Subcutaneous preadipocyte (primary cell): ENCODE measurements at places on chromosomes 12 and 14. TPM values are rescaled to one million over a fixed set of nuclear protein-coding genes. Genes with fewer than 3 reads are reported as not detected.

The PYGL gene
- 92.5 and 108 TPM in 2 replicates for total RNA-seq

The PPP1R1A gene
- not detected in 2 replicates for total RNA-seq

The LRRC10 gene
- not detected in 2 replicates for total RNA-seq

The GPR68 gene
- 2.2 and 6.6 TPM in 2 replicates for total RNA-seq

The AKAP6 gene
- total RNA-seq: 22.7 and 25.0 TPM in 2 replicates

The KRT83 gene
- not detected in 2 replicates for total RNA-seq

The IPO4 gene
- total RNA-seq: 74.6 and 97.4 TPM in 2 replicates

The TAS2R46 gene
- 2.2 TPM in 2 replicates for total RNA-seq

The KCNC2 gene
- not detected in 2 replicates for total RNA-seq

The TRHDE gene
- total RNA-seq: under 0.01 and 0.39 TPM in 2 replicates

The TMEM233 gene
- 4.5 and 4.8 TPM in 2 replicates for total RNA-seq

The STX2 gene
- total RNA-seq: 26.5 and 45.7 TPM in 2 replicates

The COX8C gene
- total RNA-seq: not detected in 2 replicates

The MYF6 gene
- under 0.01 TPM in 1 of 2 replicates, not detected in the other for total RNA-seq

The MYO1H gene
- total RNA-seq: not detected in 2 replicates

The NDUFA12 gene
- 61.6 and 80.8 TPM in 2 replicates for total RNA-seq

The PGF gene
- total RNA-seq: 1.1 and 6.3 TPM in 2 replicates

The KRT79 gene
- total RNA-seq: not detected in 2 replicates

The HOXC12 gene
- not detected in 2 replicates for total RNA-seq

The MAPK1IP1L gene
- total RNA-seq: 44.4 and 47.8 TPM in 2 replicates

The KRT82 gene
- not detected in 2 replicates for total RNA-seq

The PRKD1 gene
- 10.9 and 19.8 TPM in 2 replicates for total RNA-seq

The MIP gene
- total RNA-seq: not detected in 2 replicates

The SYNDIG1L gene
- total RNA-seq: not detected in 2 replicates

The FGF6 gene
- total RNA-seq: not detected in 2 replicates

The PHLDA1 gene
- total RNA-seq: 58.8 and 135 TPM in 2 replicates

The DCN gene
- total RNA-seq: 255 and 956 TPM in 2 replicates

The WSCD2 gene
- total RNA-seq: not detected in 2 replicates

The PRB2 gene
- total RNA-seq: not detected in 2 replicates

The TRIM9 gene
- total RNA-seq: 0.59 and 2.6 TPM in 2 replicates

The LRP1-AS gene
- not detected in 2 replicates for total RNA-seq

The SLC25A47 gene
- not detected in 2 replicates for total RNA-seq

The CYP46A1 gene
- total RNA-seq: under 0.01 and 0.37 TPM in 2 replicates

The TAS2R9 gene
- total RNA-seq: 0.20 TPM in 1 of 2 replicates, not detected in the other

The METTL17 gene
- total RNA-seq: 35.6 and 45.4 TPM in 2 replicates

The SLC39A5 gene
- 0.20 TPM in 1 of 2 replicates, not detected in the other for total RNA-seq

The SOX5 gene
- 4.4 and 6.8 TPM in 2 replicates for total RNA-seq

The CMTM5 gene
- total RNA-seq: not detected in 2 replicates

The IQSEC3 gene
- not detected in 2 replicates for total RNA-seq

The MAP1LC3B2 gene
- total RNA-seq: 1.1 TPM in 1 of 2 replicates, not detected in the other

The TGFB3 gene
- total RNA-seq: 5.9 and 6.3 TPM in 2 replicates

The PPM1A gene
- 15.4 and 19.0 TPM in 2 replicates for total RNA-seq

The STXBP6 gene
- 22.0 and 23.7 TPM in 2 replicates for total RNA-seq

The MYO1A gene
- total RNA-seq: 0.73 TPM in 1 of 2 replicates, not detected in the other

The OTOGL gene
- total RNA-seq: under 0.01 and 0.20 TPM in 2 replicates

The KRT1 gene
- total RNA-seq: not detected in 2 replicates

The TRPV4 gene
- 0.59 and 1.1 TPM in 2 replicates for total RNA-seq

The BATF gene
- not detected in 2 replicates for total RNA-seq

The OR6C2 gene
- not detected in 2 replicates for total RNA-seq

The ULK1 gene
- 4.4 and 8.2 TPM in 2 replicates for total RNA-seq

The REC8 gene
- total RNA-seq: 1.8 TPM in 2 replicates
